ENCODE measurements at places on chromosomes 16 and 17.

GRCh38 chr17:19958023-19958422 is 19.6 kb downstream of the AKAP10 start:
- peak; percentile 88 for DNase-seq

GRCh38 chr17:45222289-45222995 is 757 bp downstream of the FMNL1 start:
- no peak for DNase-seq

GRCh38 chr16:81376880-81377279 is 62.1 kb downstream of the GAN start:
- DNase-seq = no peak

- DNase-seq = no peak
Observed at GRCh38 chr16:50634947-50635346, 46.2 kb downstream of the SNX20 start.

DNA sequence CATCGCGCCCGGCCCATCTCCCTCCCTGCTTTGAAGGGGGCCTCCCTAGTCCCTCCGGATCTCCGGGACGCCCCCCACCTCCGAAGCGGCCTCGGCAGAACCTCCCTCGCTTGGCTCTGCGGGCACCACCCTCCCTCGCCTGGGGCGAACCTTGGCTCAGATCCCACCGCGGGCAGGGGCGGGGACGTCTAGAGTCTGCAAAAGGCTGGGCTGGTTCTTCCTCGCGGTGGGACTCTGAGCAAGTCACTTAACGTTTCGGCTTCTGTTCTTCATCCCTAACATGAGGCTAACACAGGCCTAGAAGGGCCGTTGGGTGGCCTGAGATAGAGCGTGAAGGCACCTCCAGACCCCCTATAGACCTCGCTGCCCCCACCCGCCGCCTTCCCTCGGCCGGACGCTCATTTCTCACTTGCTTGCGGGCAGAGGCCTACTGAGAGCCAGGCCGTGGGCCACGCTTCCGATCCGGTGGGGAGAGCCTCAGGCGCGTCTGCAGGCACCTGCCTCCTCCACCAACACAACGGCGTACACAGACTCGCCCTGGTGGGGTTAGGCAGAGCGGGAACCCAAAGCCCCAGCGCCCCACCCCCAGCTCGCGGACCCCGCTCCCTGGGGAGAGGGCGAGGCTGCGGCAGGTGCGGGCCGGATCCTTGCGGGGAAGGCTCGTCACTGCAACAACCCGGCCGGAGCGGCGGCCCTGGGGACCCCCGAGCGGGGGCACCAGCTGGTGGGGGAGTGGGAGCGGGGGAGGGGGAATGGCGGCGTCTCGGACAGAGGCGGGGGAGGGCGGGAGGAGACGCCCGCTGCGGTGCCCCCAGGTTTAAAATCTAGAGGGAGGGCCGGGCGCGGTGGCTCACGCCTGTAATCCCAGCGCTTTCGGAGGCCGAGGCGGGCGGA is 5.4 kb downstream of the MYO1C start:
- DNase-seq = no peak

DNA sequence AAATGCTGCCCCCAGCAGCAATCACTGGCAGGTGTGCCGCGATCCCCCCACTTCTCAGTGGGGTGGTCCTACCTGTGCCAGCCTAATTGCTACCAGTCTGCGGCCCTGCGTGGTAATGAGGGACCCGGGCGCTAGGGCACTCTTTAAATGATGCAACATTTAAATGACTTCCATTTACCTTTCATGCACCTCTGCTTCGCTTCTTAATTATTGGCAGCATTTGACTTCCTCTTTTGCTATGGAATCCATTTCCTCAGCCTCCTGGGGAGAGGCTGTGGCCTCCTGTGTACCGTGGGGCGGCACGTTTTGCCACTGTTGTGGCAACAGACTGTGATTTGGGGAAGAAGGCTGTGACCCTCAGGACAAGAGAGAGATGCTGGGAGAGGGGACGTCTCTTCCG is 86.1 kb downstream of the RPA1 start:
- no peak for DNase-seq

GRCh38 chr17:8859027-8859803 is 8.3 kb downstream of the PIK3R6 start:
- DNase-seq = no peak

DNA sequence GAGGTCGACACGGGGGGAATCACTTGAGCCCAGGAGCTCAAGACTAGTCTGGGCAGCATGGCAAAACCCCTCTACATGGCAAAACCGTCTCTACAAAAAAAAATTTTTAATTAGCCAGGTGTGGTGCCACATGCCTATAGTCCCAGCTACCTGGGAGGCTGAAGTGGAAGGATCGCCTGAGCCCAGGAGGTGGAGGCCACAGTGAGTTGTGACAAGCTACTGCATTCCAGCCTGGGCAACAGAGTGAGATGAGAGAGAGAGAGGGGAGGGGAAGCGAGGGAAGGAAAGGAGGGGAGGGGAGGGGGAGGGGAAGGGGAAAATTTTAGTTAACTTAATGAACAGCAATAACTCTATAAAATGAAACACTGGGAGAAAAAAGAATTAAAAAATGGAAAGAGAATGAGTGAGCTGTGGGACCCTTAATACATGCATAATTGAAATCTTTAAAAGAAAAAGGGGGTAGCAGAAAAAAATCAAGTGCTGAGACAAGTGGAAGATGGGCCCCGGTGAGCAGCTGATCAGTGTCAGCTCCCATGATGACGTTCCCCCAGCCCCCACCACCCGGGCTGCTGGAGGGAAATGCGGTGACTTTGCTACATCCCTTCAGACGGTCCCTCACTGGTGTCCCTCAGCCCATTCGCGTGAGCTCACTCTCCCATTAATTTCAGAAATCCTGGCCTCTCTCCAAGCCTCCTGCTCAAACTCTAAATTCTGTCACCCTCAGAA is 2.7 kb downstream of the ASGR2 start:
- no peak for DNase-seq

- no peak for DNase-seq
Observed at GRCh38 chr16:58085584-58086251, 43.5 kb downstream of the CFAP20 start.

- DNase-seq = no peak
Observed at GRCh38 chr16:49712106-49712505, 143.8 kb downstream of the ZNF423 start.

- no peak for DNase-seq
Observed at GRCh38 chr16:85369741-85370528, 243.2 kb upstream of the GSE1 start.

- DNase-seq = no peak
Observed at GRCh38 chr17:3543453-3543852, 14.2 kb downstream of the TRPV3 start.

DNA sequence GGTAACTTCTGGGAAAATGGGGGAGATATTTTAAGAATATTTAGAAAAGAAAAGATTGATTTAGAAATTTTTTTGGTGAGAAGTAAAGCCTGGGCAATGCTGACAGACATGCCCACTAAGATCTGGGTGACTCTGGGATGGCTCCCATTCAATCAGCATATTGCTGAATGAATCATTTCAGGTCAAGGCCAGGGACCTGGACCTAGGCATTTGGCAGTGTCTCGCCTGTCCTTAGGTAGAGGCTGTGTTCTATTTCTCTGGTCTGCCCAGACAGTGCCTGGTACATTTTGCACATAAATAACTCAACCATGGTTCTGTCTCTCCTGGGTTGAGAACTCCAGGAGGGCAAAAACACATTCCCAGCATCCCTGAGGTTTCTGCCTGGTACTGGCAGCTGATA is 39.9 kb downstream of the SMPD3 start:
- DNase-seq = no peak

DNA sequence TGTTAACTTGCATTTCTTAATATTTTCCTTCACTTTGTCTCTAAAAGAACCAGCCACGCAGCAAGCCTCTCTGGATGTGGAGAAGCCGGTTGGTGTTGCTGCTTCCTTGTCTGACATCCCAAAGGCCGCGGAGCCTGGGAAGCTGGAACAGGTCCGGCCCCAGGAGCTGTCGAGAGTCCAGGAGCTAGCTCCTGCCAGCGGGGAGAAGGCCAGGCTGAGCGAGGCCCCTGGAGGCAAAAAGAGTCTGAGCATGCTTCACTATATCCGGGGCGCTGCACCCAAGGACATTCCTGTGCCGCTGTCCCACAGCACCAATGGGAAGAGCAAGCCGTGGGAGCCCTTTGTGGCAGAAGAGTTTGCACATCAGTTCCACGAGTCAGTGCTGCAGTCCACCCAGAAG is 22.8 kb downstream of the GINS2 start:
- no peak for DNase-seq

- peak; percentile 88 for DNase-seq
Observed at GRCh38 chr16:401468-402348, at the start of gene DECR2. TSS of gene DECR2 (plus strand) at chr16:401885. CDS start at chr16:401964, 79 bp downstream.

DNA sequence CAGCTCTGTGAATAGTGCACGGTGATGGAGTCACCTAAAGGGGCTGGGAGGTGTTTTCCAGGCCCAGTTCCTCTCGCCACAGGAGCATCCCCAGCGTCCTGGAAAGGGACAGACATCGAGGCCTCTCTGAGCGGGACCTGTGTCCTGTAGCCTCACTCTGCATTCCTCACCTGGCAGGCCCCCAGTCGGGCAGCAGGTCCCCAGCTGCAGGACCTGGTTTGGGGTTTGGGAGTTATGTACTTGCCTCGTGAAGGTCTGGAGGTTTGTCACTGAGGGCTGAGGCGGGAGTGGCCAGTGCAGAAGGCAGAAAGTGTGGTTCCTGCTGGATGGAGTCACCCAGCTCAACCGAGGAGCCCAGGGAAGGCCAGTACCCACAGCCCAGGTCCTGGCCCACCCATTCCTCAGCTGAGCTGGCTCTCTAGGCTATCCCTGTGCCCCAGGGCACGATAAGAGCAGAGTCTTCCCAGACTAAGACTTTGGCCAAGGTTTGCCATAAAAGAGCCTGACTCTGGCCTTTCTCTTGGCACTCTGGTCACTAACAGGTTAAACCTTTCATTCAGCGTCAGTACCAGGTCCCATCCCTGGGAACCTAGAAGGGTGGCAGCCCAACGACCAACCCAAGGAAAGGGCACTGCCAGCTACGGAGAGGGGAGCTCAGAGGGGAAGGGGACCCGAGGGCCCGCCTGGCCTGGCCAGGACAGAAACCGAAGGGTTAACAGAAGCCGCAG is 24.4 kb downstream of the TBX4 start:
- DNase-seq = no peak

DNA sequence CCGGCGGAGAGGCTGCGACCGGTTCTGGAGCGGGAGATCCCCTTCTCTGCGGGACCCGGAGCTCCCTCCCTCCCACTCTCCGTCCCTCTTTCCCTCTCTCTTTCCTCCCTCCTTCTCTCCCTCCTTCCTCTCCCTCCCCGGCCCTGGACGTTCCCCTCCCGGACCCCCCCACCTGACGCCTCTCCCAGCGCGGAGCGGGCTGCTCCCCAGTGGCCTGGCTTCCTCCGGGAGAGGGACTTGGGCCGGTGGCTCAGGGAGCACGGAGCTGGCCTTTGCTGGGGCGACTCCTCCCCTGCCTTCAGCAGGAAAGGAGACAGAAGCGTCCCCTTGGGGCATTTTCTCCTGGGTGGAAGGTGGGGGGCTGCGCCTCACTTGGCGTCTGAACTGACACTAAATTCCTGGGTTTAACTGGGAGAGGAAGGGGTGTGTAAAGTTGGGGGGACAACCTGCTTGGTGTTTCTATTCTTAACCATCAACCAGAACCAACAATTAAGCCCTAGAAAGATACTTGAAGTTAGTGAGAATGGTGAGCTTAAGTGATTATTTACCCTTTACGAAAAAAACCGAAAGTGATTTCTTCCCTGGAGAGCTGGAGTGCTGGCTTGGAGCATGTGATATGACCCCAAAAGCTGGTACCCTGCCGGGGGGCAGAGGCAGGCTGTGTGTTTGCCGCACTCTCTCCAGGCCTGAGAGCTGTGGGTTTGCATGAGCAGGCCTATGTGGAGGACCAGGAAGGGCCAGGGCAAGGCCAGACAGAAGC is 775 bp downstream of the SPIRE2 start:
- DNase-seq = no peak

DNA sequence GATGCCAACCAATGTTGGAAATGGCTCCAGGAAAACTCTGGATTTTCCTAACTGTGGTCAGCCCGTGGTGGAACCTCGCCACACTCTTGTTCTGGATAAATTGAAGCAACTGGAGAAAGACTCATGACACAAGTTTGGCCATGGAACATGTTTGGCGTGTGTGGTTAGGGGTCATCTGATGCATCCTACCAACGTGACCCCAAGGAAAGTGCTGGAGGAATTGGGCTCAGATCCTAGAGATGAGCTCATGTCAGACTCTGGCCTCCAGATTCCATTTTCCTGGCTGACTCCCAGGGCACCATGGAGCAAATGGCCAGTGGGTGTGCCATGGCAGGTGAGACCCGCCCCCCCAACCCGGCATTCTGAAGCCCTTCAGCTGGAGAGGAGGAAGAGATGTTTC is 58.5 kb downstream of the CACNG5 start:
- DNase-seq = no peak

GRCh38 chr17:29303386-29303785 is 9.4 kb upstream of the NUFIP2 start:
- DNase-seq = no peak

- no peak for DNase-seq
Observed at GRCh38 chr17:43010667-43011308, 4.2 kb downstream of the IFI35 start.

- no peak for DNase-seq
Observed at GRCh38 chr16:88056212-88056611, 105.0 kb downstream of the BANP start.

DNA sequence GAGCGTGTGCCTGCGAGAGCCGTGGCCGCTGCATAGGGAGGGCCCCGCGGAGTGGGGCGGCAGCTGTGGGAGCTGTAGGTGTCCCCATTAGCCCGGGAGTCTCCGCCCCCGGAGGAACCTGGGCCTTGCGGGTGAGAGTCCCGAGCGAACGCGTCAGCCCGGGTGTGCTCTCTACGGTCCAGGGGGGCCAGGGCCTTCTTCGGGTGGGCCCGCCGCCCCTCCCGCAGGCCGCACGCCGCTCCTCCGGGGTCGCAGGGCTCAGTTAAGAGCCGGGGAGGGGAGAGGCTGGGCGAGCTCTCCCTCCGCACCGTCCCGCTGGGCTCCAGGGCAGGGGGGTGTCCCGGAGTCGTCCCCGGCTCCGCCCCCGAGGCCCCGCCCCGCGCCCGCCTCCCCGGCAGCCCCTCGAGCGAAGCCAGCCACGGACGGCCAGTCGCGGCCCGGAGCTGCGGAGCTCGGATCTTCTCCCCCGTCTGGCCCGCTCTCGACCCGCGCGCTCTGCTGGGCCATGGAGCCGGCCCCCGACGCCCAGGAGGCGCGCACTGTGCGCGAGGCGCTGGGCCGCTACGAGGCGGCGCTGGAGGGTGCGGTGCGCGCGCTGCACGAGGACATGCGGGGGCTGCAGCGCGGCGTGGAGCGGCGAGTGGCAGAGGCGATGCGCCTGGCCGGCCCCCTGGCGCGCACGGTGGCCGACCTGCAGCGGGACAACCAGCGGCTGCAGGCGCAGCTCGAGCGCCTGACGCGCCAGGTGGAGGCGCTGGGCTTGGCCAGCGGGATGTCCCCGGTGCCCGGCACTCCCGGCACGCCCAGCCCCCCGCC is at the start of gene SMTNL2:
Gene SMTNL2 (plus strand): TSS at position 429 of the 816 bp plus-strand sequence. CDS start 77 bp downstream, at position 506.
- no peak for DNase-seq
